ENCODE measurements at places on chromosomes 16 and 17.

GRCh38 chr16:49597796-49598195 is 224.2 kb downstream of the C16orf78 start:
- no peak for DNase-seq

DNA sequence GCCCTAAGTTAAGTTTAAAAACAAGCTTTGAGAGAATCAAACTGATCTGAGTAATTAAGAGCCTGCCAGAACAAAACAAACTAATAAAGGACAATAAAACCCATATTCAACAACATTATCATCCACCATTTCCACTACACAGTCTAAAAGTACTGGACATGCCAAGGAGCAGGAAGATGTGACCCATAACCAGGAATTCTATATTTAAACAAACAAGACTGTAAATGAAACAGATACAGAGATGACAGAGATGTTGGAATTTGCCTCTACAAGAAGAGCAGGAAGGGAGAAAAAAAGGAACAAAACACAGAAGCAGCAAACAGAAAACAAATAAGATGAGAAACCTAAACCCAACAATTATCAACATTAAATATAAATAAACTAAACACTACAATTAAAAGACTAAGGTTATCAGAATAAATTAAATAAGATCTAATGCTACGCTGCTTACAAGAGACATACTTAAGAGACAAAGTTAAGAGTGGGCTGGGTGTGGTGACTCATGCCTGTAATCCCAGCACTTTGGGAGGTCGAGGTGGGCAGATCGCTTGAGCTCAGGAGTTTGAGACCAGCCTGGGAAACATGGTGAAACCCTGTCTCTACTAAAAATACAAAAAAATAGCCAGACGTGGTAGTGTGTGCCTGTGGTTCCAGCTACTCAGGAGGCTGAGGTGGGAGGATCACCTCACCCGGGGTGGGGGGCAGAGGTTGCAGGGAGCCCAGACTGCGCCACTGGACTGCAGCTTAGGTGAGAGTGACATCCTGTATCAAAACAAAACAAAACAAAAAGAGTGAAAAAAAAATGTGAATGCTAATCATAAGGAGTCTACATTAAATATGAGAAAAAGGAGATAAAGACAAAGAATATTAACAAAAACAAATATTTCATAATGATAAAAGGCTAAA is 50.6 kb downstream of the CREBBP start:
- no peak for DNase-seq

DNA sequence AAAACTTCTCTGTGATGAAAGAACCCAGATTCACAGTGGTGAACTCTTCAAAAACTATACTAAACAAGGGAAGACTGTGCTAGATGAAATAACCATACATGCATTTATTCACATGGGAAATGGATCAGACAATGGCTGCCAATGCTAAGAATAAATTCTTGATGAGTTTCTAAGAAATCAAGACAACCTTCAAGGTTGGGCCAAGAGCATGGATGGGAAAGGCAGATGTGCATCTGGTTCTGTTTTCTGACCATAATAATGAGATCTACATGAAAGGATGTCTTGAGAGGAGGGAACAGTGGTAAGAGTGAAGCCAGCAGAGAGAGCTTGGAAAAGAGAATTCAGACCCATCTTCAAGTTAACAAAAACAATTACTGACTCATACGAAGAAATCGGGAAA is 31.4 kb downstream of the ANKRD11 start:
- DNase-seq: no peak

DNA sequence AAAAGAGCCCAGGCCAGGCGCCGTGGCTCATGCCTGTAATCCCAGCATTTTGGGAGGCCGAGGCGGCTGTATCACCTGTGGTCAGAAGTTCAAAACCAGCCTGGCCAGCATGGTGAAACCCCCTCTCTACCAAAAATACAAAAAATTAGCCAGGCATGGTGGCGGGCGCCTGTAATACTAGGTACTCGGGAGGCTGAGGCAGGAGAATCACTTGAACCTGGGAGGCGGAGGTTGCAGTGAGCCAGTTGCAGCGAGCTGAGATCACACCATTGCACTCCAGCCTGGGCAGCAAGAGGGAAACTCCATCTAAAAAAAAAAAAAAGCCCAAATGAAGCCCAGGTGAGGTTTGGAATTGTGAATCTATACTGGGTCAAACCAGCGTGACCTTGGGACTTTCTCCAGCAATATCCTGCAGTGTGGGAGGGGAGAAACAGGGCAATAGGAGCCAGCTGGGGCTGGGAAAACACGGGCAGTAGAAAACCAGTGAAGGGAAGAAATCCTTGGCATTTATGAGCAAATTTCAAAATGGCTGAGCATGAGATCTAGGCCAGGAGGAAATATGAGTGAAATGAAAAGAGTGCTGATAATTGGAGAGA is 8.2 kb upstream of the DHX8 start:
- no peak for DNase-seq

DNA sequence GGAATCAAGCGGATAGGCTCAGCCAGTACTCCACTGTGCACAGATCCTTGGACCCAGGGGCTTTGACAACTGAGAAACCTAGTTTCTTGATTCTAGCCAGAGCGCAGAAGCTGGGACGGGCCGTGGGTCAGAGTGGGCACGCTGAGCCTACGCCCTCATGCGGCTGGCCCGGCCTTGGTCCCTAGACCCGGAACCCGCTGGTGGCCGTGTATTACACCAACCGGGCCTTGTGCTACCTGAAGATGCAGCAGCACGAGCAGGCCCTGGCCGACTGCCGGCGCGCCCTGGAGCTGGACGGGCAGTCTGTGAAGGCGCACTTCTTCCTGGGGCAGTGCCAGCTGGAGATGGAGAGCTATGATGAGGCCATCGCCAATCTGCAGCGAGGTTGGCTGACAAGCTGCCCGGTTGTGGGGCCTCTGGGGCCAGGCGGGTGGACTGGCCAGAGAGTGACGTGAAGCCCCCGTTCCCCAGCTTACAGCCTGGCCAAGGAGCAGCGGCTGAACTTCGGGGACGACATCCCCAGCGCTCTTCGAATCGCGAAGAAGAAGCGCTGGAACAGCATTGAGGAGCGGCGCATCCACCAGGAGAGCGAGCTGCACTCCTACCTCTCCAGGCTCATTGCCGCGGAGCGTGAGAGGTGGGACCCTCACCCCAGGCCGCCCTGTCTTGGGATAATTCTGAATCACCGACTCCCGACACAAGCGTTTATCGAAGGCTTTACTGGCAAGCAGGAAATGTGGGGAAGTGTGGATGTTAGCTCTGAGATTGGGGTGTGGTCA is 946 bp downstream of the STUB1 start:
- no peak for DNase-seq

GRCh38 chr17:83081684-83082201 is 2.3 kb downstream of the METRNL start:
- no peak for DNase-seq

- DNase-seq: no peak
Observed at GRCh38 chr17:77602062-77602746, 356.3 kb upstream of the TNRC6C start.

DNA sequence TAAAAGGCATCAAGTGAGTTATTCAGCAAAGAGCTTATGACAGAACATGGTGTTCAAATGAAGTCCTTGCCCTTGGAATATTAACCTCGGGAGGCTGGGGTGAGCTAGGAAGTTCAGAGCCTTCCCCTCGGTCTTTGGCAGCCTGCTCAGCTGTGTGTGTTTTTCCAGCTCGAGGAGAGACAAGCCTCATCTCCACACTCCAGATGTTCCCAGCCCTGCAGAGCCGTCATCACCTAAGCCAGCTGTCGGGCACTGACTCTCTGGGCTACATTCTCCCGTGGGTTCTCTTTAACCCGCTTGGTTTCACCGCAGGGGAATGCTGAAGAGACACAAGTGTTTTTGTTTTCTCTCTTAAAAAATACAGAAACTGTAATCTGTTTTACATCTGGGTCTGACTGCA is 47.1 kb downstream of the IRX3 start:
- DNase-seq: no peak

DNA sequence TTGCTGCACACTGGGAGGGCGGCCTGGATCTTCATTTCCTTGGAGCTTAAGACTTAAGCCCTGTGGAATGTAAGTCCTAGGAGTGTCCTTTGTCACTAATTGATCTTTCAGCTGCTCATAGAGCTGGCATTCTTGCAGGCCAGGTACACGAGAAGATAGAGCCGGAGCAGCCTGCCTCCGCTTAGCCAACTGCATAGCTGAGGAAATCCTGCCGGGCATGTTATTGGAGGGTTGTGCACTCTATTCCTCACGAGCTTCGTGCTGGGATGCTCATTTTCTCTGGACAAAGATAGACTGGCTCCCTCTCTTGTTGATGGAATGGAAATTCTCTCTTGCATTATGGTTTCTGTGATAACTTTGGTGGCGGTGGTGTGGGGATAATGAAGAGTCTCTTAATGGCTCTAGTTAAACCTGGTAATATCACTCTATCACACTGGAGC is 76.9 kb downstream of the RPA1 start:
- no peak for DNase-seq

DNA sequence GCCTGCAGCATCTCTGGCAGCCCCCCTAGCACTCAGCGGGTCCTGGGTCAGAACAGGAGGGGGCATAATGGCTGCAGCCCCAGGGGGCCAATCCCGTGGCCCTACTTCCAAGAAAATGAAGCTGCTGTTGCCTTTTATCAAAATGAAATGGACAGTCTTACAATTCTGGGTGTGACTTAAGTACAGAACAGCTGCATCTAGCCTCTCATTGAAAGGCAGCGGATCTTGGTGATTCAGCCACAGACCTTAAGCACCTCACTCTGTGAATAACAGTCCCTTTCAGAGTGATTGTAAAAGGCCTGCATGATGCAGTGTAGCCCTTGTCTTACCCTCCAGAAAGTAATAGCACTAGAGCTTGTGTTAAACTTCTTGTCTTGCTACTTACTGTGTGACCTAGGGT is 11.5 kb upstream of the UMOD start:
- no peak for DNase-seq

GRCh38 chr16:50338371-50339231 is 30.2 kb downstream of the BRD7 start:
- no peak for DNase-seq

- no peak for DNase-seq
Observed at GRCh38 chr17:6259899-6260298, 175.0 kb downstream of the AIPL1 start.

DNA sequence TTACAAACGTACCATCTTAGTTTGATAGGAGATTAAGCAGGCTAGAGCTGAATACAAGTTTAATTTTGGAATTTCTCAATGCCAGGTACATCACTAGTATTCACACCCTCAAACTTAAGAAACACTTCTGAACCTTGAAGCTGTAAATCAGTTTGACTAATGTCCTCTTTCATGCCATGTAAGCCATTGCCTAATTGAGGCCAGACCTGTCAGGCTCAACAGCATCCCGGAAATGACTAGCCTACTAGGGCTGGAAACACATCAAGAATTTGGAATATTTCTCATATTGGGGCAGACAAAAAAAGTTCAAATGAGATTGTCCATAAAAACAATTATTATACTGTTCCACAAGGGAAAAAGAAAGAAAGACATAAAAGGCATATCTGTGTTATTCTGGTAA is 1.7 kb downstream of the USP32 start:
- no peak for DNase-seq

DNA sequence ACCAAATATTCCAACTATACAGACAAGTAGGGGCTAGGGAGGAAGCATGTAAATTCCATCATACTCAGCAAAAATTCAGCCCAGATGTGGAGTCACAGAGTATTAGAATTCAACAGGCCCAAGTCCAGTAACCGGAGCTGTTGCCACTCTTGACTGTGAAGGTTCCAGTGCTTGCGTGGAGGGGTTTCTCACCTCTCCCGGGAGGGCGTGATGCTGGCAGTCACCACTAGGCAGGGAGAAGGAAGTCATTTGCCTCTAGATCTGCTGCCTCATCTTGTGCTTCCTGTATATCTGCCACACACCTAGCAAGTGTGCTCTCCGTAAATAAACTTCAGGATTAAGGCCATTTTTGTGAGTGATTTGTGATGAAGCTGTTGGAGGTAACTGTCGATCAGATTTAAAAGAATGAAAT is 1.0 kb upstream of the CKLF start:
- no peak for DNase-seq

GRCh38 chr17:42180922-42181850 is at the start of gene KCNH4:
Gene KCNH4 (minus strand): TSS chr17:42181142. CDS start chr17:42180945, 197 bp downstream.
- DNase-seq: no peak

DNA sequence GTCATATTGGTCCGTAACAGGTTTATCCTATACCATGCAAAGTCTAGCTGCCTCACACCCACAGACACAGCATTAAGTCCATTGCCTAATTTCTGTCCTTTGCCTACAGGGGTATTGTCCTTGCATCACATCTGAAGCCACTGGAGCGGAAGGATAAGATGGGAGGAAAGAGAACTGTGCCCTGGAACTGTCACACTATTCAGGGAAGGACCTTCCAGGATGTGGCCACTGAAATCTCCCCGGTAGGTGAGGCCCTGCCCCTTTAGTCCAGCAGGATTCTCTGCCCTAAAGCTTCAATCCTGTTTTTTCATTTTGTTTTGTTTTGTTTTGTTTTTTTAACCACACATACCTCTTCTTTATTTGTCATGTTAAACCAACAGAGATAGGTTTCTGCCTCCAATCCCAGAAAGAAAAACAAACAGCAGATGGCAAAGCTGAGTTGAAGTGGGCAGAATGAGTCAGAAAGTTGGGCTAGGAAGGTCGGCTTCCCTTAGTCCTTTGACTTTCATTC is 2.2 kb upstream of the EFTUD2 start:
- no peak for DNase-seq

- no peak for DNase-seq
Observed at GRCh38 chr16:21646721-21647561, 5.5 kb downstream of the IGSF6 start.

DNA sequence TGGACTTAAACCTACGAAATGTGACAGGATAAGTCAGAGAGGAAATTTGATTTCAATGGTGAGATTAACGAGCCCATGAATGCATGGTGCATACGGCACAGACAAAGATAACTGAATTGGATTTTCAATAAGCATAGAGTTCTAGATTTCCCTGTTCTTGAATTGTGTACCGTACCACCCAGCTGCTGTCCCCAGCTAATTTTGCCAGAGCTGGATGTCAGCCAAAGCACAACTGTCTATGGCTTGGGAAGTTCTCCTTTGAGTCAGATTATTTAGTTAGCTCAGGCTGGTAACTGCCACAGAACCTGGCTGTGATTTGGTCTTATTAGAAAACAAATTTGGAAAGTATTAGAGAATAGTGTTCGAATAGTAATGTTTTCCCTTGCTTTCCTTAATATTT is 143.1 kb downstream of the CDH13 start:
- no peak for DNase-seq

DNA sequence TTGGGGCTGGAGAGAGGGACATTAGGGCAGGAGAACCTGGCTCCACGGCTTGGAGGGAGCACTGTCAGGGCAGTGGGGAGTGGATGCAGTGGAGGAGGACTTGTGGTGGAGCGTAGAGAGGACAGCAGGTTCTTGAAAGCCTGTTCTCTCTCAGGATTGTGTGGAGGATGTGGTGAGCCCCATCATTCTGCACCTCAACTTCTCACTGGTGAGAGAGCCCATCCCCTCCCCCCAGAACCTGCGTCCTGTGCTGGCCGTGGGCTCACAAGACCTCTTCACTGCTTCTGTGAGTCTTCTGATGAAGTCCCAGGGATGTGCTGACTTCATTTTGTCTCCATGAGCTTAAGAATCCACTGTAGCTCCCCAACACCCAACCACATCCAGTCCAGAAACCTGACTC is 13.5 kb downstream of the COX6A2 start:
- no peak for DNase-seq
